ENCODE measurements at places on chromosomes 11 and 22.
A peak's percentile ranks its signal among the peaks of the same experiment; 100 is the strongest.

DNA sequence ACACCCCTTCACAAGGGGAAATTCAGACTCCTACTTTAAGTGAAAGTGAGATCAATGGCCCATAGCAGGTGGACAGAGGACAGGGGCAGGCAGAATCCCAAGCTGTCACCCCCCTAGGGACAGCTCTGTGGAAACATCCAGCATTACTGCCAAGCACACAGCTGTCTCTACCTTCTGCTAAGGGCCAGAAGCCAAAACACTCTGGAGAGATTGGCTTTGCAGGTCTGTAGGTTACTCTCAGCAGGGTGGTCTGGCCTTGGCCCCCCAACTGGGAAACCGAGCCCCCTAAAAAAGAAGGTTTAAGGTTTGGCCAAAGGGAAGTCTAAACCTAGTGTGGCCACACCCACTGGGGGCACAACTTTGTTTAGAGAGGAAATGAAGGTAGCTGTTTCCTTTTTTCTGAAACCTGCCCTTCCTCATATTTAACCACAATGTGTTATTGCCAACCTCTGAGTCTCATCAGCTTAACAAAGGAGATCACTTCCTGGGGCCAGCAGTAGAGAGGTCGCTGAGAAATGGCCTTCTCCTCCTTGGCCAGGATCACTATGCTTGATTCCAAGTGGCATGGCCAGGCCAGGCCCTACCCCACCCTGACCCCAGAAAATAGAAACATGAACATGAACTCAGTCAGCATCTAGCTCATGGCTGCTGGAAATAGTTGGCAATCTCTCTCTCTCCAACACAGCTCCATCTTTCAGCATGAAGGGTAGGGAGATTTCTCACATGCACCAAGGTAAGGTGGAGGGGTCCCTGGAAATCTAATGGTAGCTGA lies 25.9 kb upstream of the SCARF2 start:
- no peak for DNase-seq

DNA sequence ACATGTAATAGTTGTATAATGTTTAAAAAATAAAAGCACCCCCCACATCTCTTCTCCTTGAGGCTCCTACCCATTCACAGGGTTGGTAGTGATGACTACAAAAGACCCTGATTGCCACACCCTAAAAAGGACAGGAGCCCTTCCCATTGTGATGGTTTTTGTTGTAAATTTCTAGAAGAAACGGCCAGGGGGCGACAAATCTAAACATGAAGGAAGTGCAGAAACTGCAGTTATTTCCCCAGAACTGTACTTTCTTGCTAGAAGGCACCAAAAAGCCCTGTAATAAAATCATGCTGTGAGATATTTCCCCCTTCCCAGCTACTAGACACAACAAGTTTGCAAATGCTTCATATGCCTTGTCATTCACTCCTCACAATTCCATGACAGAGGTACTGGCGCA lies 10.8 kb downstream of the PRR5L start:
- DNase-seq: peak; percentile 52

- no peak for DNase-seq
Observed at GRCh38 chr11:17376493-17376892, 12.0 kb downstream of the KCNJ11 start.

- DNase-seq: no peak
Observed at GRCh38 chr11:70278994-70279393, 8.5 kb downstream of the PPFIA1 start.

- DNase-seq: no peak
Observed at GRCh38 chr11:128506999-128507611, 80.3 kb downstream of the ETS1 start.

GRCh38 chr11:61404641-61405040 lies 12.3 kb downstream of the TMEM216 start:
- no peak for DNase-seq

DNA sequence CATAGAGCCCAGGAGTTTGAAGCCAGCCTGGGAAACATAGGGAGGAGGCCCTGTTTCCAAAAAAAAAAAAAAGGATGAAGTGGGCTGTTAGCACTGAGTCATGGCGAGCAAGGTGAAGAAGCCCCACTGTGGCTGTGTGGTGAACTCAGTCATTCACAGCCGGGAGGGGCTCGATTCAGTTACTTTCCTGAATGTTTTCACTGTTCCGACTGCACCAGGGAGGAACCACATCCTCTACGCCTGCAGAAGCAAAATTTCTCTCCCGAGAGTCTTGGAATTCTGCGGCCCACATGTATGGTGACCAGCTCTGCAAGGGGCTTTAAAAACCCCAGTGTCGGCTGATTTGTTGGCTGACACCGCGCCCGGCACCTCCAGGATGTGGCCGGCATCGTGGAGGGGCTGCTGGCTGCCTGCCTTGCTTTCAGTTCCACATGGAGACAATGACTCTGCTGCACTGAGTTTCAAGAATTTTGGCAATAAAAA lies 27.8 kb upstream of the GRAMD4 start:
- no peak for DNase-seq

GRCh38 chr11:86151174-86152005 lies 82.5 kb upstream of the PICALM start:
- DNase-seq: no peak

- DNase-seq: no peak
Observed at GRCh38 chr11:35848616-35849015, 95.2 kb upstream of the LDLRAD3 start.

DNA sequence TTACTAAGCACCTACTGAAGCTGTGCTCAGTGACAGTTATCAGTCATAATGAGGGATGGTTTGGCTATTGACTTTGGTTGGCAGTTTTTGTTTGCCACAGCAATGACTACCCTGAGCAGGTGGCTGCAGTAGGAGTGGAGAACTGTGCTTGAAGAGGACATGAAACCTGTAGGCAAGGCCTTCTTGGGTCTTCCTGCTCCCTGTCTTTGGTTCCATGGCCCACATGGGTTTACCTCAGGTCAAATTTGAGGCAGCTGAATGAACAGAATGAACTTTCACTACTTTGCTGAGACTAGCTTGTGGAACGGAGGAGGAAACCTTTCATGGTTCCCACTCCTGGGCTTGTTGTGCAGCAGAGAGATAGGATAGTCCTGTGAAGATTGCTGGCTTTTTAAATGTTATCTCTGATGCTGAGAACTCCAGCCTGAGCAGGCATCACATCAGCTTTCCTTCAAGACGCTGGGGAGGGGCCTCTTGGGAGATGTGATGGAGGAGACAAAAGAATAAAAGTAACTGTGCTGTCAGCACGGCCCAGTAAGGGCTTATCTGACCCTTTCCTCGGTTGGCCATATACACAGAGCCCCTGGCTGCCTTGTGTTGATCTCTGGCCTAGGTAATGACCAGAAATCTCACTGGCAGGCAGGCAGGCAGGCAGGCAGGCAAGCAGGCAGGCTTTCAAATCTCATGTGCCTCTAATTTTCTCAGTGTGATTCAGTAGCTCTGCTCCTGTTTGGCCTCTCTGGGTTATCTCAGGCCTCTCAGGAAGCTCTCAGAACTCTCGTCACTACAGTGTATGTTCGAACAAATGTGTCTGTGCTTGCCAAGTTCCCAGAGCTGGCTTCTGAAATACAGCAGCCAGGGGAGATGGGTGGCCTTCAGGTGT lies 12.0 kb downstream of the STIM1 start:
- no peak for DNase-seq
